M059J (cell line): ENCODE measurements at places on chromosomes 16 and 17.

DNA sequence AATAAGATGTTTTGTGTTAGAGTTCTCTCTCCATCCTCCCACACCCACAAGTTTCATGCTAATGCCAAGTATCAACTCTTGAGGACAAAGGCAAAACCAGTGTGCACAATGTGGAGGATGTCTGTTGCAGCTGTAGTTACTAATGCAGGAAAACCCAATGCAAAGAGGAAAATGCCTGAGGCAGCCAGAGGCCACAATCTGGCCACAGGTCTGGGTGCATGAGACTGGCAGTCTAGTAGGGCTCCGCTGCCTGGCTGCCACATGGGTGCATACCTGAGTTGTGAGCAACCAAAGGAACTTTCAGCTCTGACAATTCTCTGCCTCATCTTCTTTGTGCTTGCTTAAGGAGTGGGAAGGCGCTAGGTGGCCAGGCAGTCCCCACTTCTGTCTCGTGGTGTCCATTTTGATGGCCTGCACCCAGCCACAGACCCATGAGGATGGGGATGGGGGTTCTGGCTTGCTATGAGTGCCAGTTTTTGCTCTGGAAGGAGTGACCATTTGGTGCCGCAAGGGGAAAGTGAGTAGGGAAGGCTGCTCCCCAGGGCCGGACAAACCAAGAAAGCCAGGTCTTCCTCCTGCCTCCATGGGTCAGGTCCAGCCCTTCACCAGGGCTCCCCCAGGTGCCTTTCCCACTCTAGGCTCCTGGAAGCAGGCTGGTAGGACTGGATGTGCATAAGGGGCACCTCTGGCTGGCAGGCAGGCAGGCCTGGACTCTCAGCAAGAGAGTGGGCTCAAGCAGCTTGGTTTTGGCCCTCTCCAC lies 4.2 kb upstream of the GFOD2 start:
- DNase-seq, result peak; percentile 97

GRCh38 chr17:8155996-8156245 lies 3.7 kb upstream of the PER1 start:
- no peak for DNase-seq

- DNase-seq, result peak; percentile 15
These were observed 4.4 kb upstream of the SCPEP1 start for GRCh38 chr17:56973520-56973919.

DNA sequence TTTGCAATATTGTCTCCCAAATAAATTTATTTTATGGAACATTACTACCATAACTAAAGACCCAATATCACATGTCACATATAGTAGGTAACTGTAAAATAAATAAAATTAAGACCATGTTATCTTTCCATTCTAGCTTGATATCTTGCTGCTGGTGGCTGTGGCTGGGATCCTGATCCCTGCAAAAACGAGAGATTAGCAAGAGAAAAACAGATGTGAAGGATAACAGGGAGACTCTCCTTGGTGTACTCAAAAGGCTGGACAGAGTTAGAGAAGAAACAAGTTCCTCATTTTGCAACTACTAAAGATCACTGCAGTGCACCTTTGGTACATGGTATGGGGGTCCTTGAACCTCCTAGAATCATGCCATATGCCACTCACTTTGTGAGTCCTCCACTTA lies 49.7 kb downstream of the ARHGAP27 start:
- DNase-seq, result no peak

GRCh38 chr17:47762728-47763127 lies 29.7 kb downstream of the TBX21 start:
- DNase-seq, result no peak

GRCh38 chr17:8806926-8807550 lies 7.9 kb upstream of the MFSD6L start:
- peak; percentile 50 for DNase-seq

DNA sequence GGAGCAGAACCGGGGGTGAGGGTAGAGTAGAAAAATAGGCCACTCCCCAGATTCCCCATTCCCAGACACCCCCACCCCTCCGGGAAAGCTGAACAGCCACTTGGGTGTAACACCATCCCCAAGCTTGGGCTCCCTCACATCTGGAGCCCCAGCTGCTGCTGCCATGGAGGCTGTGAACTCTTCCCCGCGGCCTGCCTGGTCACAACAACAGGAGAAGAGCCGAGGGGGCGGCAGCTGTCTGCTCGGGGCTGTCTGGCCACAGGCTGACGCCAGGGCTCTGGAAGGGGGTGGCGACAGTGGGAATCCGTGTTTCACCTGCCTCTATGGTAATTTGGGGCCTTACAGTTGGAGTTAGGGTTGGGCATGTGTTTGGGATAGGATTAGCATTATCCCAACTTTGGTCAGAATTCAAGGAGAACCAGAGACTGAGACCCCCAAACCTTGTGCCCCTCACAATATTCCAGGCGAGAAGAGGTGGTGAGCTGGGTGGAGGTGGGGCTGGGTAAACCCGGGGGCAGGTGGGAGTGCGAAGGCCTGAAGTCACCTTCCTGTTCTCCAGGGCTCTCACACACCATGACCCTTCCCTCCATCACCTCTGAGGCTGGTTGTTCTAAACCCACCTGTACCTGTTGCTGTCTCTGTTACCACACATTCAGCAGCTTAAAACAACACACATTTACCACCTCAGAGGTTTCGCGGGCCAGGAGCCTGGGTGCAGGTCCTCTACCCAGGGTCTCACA lies 29.7 kb upstream of the NXPH3 start:
- DNase-seq, result no peak

DNA sequence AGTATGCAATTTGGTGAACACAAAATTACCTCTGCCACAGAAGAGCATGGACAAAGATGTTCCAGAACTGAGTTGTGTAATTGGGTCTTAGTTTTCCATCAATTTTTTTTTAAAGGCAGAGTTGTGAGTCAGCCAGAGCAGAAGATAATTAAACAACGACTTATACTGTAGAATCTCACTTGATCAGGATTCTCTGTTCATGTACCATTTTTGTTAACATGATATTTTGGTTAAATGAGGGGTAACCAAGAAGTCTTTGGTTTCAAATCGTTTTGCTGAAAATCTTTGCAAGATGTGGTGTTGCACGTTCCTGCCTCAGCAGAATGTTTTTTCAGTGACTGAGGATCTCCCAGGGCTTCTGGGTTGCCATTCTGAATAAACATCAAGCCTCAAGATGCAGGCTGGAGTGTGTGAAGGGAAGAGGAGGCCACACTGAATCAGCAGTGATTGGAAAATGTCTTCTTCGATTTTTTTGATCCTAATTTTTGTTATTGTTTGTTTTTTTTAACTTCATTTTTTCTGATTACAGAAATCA lies 232.6 kb upstream of the IRX3 start:
- DNase-seq, result no peak

GRCh38 chr16:83356266-83356665 lies 451.5 kb upstream of the HSBP1 start:
- DNase-seq, result peak; percentile 83

GRCh38 chr17:30579610-30580315 lies 102.6 kb downstream of the GOSR1 start:
- DNase-seq, result no peak

DNA sequence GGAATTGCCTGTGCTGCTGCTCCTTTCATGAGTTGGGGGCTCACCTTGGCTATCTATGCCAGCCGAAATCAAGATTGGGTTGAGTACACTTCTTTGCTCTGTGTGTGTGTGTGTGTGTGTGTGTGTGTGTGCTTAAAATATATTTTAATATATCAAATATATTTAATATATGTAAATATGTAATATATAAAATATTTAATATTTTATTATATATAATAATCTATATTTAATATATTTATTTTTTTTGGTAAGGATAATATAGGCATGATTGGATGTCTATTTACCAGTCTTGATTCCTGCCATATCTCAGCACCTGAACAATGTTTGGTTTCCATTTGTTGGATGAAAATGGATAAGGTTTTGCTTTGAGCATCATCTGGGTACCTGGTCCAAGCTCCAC lies 399.3 kb downstream of the CA10 start:
- DNase-seq, result no peak

DNA sequence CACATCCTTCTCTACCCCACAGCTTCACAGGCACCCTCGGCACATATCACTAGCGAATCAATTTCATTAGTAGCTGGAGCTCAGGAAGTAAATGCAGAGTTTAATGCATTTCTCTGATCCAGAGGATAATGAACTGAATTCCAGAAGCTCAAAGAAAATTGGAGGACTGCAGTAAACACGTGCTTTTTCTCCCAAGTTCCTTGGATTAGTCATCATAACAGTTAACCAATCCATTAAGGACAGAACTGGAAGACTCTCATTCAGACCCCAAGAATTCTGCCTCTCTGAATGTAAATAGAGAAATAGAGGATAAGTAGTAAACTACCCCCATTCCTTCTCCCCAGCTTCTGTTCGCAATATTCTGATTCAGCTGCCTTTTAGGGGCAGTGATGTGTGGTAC lies 40.7 kb downstream of the DUSP14 start:
- DNase-seq, result no peak

- no peak for DNase-seq
These were observed 34.3 kb downstream of the STAT5B start for GRCh38 chr17:42241871-42242270.

- DNase-seq, result peak; percentile 69
These were observed 330.3 kb downstream of the SEC14L1 start for GRCh38 chr17:77470800-77471733.

DNA sequence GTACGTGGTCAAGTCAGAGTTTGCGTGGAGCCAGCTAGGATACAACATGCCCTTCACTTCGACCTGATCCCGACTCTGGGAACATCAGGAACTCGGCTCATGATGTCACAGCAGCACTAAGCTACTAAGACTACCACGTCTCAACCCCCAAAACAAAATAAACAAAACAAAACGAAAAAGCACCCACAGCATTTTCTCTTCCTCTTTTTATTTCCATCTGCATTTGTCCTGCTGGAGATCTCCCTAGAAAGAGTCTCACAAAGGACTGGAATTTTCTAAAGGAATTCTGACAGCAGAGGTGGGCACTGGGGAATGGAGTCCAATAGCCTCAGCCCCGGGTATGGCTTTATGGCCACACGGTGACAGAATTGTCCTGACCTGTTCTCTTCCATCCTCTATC lies 196.6 kb downstream of the SALL1 start:
- DNase-seq, result no peak

- no peak for DNase-seq
These were observed 4.1 kb upstream of the NRN1L start for GRCh38 chr16:67880584-67880983.

GRCh38 chr17:42177684-42178083 lies 3.3 kb downstream of the KCNH4 start:
- peak; percentile 12 for DNase-seq

DNA sequence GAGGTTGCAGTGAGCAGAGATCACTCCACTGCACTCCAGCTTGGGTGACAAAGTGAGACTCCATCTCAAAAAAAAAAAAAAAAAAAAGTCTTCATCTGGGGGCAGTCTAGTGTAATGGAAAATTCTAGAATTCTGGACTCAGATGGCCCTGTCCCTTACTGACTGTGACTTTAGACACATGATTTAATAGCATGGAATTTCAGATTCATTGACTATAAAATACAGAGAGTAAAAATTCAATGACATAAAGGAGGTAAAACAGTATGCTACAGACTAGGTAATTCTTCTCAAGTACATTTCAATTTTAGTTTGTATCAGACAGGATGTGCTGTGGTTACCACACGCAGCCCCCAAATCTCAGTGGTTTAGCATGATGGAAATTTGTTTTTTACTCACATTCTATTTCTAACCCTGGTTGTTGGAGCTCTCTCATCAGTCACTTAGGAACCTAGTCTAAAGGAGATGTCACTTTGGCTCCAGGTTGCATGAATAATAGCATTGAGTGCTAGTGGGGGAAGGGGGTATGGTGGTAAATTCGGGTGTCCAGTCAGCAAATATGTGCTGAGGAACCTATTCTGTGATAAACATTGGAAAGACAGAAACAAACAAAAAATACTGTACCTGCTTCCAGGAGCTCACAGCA lies 444.0 kb downstream of the XYLT1 start:
- DNase-seq, result no peak

DNA sequence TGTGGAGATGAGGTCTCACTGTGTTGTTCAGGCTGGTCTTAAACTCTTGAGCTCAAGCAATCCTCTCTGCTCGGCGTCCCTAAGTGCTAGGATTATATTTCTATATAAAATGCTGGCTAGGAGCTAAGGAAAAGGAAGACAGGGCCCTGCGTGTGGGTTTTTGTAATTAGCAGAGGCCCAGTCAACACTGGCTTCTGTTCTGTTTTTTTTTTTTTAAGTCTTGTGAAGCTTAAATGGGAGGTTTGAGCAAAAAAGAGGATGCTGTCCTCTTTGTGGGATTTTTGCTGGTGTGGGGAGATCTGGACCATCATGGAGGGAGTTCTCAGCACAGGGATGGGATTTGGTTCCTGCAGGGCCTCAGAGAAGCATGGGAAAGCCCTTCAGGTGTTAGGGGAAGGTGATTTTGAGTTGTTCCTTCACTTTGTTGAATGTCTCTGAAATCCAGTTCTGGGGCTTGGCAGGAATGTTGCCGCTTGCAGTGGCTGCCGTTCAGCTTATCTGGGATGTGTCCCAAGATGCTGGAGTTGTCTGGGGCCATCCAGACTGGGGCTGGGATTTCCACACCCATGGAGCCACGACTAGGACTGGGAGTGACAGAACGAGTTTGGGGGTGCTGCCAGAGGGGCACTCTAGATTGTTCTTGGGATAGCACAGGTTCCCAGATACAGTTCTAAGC lies 4.2 kb downstream of the PYCARD start:
- DNase-seq, result no peak

DNA sequence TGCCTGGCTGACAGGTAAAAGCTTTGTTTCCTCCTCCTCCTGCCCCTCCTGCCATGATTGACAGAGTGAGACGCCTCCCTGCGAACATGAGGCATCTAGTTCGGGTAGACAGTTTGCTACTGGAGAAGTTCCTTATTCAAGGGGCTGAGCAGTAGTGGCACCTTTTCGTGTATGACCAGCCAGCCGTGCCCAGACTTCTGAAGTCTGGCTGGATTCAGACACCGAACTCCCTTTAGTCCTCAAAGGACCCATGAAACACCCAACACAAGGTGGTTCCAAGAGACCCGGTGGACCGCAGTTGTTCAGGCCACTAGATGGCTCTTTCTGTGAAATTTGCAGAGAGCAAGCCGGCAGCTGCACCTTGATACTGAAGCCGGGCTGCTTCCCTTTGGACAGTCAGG lies 192.8 kb downstream of the XYLT1 start:
- DNase-seq, result peak; percentile 24

DNA sequence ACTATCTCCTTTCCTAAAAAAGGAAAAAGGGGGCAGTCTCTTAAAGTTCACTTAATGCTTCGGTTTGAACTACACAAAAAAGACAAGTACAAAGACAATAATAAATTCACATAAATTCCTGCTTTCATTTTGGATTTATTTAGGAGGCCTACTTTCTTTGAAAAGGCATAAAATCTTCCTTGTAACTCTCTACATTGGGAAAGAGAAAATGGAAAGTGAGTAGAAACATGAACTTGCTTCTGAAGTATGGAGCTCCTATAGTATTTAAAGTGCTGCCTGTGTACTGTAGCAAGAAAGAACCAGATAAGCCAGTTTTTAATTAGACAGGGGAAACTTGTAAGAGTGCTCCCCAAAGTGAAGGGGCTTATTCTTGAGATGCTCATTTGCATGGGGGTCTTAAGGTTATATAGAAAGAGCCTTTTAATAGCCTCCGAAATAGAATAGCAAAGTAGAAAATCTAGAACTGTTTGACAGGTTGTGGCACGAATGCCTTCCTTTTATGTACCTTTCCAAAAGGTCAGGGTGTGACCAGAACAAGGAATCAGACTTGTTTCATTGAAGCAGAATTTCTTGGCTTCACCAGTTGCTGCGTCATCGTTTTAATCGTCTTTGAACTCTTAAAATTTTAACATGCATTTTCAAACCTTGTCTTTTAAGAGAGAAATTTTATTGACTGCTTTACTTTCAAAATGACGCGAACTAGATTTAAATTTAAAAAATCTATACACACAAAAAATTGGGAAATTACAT lies 12.9 kb downstream of the GAN start:
- no peak for DNase-seq

- no peak for DNase-seq
These were observed 40.2 kb upstream of the PLCG2 start for GRCh38 chr16:81738783-81739496.

GRCh38 chr17:78337244-78338109 lies 22.4 kb downstream of the SOCS3 start:
- peak; percentile 66 for DNase-seq
